SW480 (cell line): ENCODE measurements at places on chromosomes 12 and 14.
A peak's percentile ranks its signal among the peaks of the same experiment; 100 is the strongest.

GRCh38 chr14:97277711-97278110 is 480.5 kb downstream of the VRK1 start:
- DNase-seq, result no peak

- peak; percentile 74 for DNase-seq
Measured at GRCh38 chr12:7716381-7716780, 5.1 kb downstream of the DPPA3 start.

GRCh38 chr12:121798787-121799155 is 5.0 kb upstream of the SETD1B start:
- peak; percentile 8 for DNase-seq

GRCh38 chr14:21923820-21924219 is 250.2 kb upstream of the OR4E1 start:
- DNase-seq, result no peak

- peak; percentile 0 for DNase-seq
Measured at GRCh38 chr14:22185191-22185590, 403.8 kb downstream of the DAD1 start.

DNA sequence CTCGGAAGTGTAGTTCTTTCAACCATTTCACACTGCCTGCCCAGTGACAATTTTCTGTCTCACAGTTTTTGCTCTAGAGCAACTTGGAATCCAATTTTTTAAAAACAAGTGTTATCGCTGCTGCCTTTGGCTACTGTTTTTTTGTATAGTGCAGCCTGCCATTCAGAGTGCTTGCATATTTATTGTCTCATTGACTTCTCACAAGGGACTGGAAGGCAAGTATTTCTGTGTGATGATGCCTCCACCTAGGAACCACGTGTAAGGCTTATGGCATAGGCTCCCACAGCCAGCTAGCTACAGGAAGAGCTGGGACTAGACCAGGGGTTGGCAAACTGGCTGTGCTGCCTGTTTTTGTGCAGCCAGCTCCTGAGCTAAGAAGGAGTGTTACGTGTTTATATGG is 903 bp downstream of the PARPBP start:
- peak; percentile 56 for DNase-seq

GRCh38 chr12:47973870-47974269 is 10.5 kb downstream of the TMEM106C start:
- DNase-seq, result no peak
